Bone marrow (tissue), 2 donors: ENCODE measurements at places on chromosomes 4 and X.

DNA sequence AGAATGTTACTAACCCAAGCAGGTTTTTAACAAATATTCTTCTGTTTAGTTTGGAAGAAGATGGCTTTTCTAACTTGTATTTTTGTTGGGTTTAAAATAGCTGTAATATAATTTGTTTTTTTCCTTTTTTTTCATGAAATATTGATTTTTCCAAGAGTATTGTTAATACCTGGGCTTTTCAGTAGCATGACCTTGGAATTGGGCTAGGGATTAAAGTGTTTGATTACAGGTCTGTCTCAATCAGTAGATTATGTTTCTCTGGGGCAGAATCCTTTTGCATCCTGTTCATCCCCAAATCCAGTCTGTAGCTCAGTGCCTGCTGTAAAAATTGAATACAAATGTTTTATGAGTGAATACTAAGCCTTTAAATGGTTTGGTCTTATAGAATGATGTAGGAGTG is 479.8 kb downstream of the RAPGEF2 start:
- no peak for DNase-seq

GRCh38 chr4:74933562-74934015 is 673 bp downstream of the PARM1 start:
- DNase-seq: no peak

GRCh38 chrX:71603618-71604017 is 14.7 kb downstream of the CXCR3 start:
- no peak for DNase-seq

DNA sequence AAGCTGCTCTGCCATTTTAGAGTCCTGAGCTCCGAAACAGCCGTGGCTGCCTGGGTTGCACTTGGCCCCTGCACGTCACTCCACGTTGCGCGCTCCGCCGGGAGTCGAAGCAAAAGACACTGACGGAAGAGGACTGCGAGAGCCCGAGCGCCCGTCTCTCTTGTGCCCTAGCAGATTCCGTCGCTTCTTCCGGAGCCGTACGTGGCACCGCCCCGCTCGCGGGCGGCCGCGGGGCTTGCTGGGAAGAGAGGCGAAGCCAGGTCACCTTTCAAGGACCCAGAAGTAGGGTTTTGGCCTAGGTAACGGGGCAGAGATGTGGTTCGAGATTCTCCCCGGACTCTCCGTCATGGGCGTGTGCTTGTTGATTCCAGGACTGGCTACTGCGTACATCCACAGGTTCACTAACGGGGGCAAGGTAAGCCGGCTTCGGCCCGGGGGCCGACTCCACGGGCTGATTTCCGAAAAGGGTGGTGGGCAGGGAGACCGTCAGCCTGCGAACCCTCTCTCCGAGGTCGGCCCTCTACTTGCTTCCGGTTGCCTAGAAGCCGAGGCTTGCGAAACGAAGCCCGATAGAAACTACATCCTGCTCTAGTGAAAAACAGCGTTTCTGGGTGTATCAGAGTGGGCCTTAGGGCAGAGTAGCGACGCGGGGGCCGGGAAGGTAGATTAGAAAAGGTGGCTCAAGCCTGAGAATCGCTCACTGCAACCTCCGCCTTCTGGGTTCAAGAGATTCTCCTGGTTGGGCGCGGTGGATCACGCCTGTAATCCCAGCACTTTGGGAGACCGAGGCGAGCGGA is at the start of the genes NDUFA1 and RNF113A:
Gene NDUFA1, plus strand, starts transcription at position 234 of the 797 bp plus-strand sequence. Its CDS starts 80 bp downstream, at position 314.
Gene RNF113A, minus strand, starts transcription at position 135 of the 797 bp plus-strand sequence. Its CDS starts 120 bp downstream, at position 15.
- DNase-seq: peak; percentile 76

GRCh38 chr4:97498875-97499274 is 644.4 kb downstream of the STPG2 start:
- no peak for DNase-seq

DNA sequence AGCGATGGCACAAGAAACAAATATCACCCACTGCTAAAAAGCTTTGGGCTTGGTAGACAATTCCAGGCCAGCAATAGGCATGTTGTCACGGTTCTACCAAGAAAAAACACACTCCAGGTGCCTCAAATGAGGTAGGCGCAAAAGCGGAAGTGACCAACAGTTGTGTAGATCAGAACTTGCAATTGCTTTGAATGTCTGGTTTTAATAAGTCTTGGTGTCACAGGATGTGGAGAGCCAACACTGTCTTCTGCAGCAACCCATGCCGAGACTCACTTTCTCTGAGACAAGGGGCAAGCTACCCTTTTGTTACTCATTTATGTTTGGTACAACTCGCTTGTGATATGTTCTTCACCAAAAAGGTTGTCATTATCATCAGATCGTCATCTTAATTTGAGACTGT is 188.8 kb downstream of the HS6ST2 start:
- DNase-seq: no peak

DNA sequence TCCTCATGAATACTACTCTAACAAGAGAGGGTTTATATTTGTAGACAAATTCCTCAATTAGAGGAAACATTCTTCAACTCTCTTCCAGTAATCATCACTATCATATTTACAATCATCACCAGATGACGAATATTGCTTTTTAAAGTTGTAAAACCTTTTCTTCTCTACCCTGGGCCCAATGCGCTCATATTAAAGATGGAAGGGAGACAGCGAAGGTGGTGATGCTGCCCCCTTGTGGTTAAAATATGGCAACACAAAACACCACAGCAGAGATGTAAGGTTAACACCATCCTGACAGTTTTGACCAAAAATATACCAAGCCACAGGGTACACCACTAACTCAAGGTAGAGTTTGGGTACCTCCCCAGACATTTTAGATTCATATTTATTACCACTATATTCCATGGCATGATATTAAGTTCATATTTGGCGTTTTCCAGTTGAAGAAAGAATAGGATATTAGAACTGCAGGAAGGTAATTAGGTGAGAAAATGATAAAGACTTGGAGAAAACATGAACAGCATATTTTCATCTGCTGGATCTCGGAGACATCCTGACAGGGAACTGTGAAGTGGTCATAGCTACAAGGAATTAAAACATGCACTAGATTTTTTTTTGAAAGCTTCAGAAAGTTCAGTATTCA is 72.8 kb downstream of the SLC9A7 start:
- DNase-seq: no peak

- no peak for DNase-seq
Observed at GRCh38 chrX:2766906-2767305, 15.1 kb downstream of the XG start.

DNA sequence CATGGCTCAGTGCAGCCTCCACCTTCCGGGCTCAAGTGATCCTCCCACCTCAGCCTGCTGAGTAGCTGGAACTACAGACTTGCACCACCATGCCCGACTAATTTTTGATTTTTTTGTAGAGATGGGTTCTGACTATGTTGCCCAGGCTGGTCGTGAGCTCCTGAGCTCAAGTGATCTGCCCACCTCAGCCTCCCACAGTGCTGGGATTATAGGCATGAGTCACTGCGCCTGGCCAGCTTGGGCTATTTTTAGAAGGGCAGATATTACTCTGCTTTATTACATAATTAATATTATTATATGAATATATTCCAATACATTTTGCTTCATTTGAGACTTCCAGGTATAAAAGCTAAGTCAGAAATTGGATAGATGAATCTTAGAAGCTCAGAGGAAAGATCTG is 143.7 kb upstream of the ANK2 start:
- DNase-seq: no peak

GRCh38 chr4:10655968-10656367 is 28.6 kb downstream of the CLNK start:
- DNase-seq: no peak

- DNase-seq: no peak
Observed at GRCh38 chrX:129641469-129641868, 13.3 kb downstream of the APLN start.

DNA sequence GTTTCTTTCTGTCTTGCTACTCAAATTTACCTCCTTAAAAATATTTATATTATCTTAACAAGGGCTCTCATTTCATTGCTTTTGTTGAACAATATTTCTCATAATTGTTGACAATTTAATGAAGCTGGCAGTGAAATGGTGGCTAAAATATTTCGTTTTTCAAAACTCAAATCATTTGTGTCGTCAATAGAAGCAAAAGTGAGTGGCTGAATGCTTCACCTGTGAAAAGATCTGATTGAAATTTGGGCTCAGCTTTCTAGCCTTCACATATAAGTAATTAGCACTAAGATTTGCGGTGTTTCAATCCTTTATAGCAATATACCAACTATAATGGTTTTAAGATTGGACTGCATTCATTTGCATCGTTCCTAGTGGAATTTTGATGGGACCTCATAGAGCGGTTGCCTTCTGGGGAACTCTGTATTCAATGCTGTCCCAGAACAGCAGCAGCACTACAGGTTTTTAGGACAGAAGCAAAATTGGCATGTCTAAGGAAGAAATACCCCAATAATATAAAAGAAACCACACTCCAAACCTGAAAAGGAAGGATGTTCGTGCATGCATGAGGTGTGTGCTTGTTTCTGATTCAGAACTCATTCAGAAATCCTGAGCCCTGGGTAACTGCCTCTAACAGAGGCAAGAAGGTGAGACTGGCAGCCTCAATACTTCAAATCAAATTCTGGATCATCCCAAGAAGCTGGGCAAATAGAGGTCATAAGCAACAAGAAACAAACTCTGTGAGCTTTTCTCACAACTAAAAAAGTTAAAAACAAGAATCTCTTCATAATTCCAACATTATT is 2.5 kb downstream of the CXCL1 start:
- no peak for DNase-seq
